Iris pigment epithelial cell (primary cell): ENCODE measurements at places on chromosomes 16 and 17.
A peak's percentile ranks its signal among the peaks of the same experiment; 100 is the strongest.

- DNase-seq = peak; percentile 50
These were observed 21.9 kb downstream of the PRKAR1A start for GRCh38 chr17:68533887-68534694.

GRCh38 chr16:77297996-77298395, 98.8 kb downstream of the SYCE1L start:
- peak; percentile 59 for DNase-seq

DNA sequence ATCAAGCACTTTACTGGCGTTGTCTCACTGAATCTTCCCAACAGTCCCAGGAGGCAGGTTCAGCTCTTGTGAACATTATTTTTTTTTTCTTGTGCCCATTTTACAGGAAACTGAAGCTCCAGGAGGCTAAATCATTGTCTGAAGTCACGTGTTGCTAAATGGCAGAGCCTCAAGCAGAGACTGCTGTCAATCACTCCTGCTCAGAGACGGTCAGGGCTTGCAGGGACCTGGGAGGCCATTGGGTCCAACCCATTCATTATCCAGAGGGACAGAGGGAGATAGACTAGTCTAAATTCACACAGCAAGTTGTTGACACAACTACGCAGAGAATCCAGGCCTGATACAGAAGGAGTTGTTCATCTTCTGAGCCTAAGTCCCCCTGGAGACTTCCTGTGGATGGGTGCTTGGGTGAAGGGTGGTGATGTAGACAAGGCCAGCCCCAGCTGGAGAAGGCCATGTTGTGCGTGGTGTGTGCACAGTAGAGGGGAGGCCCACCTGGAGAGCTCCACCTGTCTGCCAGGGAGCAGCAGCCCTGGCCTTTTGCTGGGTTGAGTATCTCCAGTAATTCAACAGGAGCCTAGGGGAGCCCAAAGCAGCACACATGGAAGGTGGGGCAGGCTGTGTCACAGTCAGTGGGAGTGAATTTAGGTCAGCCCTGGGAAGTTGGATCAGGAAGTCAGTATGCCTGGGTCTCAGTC, 24.3 kb upstream of the C1QL1 start:
- DNase-seq = no peak

GRCh38 chr17:49738456-49739163, 25.3 kb downstream of the FAM117A start:
- DNase-seq = no peak
